ENCODE measurements at places on chromosomes 2 and 18.

GRCh38 chr2:235754357-235755207 lies 260.7 kb downstream of the AGAP1 start:
- no peak for DNase-seq

- no peak for DNase-seq
Observed at GRCh38 chr2:100988630-100989417, 13.3 kb upstream of the RPL31 start.

DNA sequence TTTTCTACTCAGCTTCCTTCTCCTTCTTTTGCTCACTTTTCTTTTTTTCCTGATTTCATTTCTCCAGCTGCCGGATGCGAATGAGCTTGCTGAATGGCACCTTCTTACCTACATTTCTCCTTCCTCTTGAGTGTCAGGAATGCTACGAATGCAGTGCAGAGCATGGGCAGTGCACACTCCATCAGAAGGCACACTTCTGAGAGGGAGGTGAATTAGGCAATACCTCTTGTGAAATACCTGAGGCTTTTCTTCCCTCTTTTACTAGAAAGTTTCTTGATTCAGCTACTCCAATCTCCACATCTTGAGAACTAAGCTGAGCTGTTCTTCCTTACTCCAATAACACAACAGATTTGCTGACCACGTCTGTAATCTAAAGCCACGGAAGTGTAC lies 51.1 kb downstream of the PLEKHM3 start:
- no peak for DNase-seq

GRCh38 chr2:219437141-219437540 lies 2.5 kb downstream of the SPEG start:
- DNase-seq: no peak

DNA sequence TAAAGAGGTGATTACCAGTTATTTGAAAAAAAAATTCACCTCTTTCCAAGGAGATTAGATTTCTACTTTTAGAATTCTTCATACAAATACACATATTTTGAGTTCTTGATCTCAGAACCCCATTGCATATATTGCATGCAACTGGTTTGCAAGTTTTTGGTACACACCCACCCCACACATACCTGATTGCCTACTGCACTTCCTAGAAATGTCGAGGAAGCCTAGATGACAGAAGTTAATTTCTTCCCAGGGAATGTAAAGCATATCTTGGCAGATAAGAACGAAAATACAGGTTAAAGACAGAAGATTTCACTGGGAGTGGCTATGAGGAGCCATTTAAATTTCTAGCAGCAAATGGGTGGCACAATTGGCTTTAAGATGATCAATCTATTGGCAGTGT lies 67.1 kb upstream of the IL1R1 start:
- no peak for DNase-seq

- DNase-seq: no peak
Observed at GRCh38 chr2:38549851-38550250, 52.9 kb downstream of the HNRNPLL start.

- DNase-seq: no peak
Observed at GRCh38 chr2:67571785-67572718, 174.9 kb downstream of the ETAA1 start.

DNA sequence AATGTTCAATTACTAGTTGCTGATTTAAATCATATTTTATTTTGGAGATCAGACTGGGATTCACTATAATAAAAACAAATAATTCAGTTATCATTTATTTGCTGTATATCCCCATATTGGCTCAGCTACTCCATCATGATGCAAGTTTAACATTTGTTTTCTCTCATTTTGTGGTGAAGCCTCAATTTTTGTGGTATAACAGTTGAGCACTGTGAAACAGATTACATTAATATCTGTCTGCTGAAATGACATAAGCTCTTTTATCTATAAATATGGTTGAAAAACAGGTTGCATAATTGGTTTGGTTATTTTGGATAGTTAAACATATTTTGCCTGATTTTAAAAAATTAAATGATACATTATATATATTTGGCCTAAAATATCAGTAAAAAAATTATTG lies 67.7 kb downstream of the DPP4 start:
- DNase-seq: no peak

- no peak for DNase-seq
Observed at GRCh38 chr18:30485078-30485477, 557.5 kb downstream of the DSC3 start.

- DNase-seq: peak; percentile 53
Observed at GRCh38 chr18:46155641-46156051, 51.5 kb downstream of the HAUS1 start.

GRCh38 chr2:186129767-186130581 lies 356.1 kb upstream of the ZC3H15 start:
- DNase-seq: no peak

DNA sequence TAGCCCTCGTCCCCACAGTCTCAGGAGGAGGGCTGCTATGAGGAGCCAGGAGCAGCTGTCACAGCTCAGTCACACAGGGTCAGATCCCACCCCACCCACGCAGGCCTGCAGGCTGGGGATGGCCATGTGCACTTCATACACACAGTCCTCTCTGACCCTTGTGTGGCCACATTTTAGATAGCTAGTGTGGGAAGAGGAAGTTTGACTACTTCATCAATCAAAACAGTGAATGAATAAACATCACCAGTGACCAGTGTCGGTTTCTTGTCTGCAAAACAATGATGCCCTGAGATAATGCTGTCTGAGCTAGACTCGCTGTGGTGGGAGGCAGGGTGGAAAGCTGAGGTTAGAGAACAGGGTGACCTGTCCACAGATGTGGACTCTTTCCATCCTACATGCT lies 107.1 kb downstream of the PIEZO2 start:
- DNase-seq: no peak

DNA sequence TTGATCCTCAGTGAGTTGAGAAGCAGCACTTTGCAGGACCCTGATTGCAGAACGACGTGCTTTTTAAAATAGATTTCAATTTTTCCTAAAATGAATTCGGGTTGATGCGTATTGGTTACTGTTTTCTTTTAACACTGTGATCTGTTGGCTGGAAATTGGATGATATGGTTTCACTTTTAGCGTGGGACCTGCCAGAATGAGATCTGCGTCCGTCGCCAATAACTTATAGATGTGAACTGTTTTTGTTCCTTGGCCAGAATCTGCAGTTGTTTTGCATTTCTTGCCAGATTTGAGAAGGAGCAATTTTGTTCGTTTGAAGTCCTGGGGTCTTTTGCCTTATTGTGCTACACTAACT lies 703 bp downstream of the UGGT1 start:
- no peak for DNase-seq
